ENCODE measurements at places on chromosomes 12 and 14.

DNA sequence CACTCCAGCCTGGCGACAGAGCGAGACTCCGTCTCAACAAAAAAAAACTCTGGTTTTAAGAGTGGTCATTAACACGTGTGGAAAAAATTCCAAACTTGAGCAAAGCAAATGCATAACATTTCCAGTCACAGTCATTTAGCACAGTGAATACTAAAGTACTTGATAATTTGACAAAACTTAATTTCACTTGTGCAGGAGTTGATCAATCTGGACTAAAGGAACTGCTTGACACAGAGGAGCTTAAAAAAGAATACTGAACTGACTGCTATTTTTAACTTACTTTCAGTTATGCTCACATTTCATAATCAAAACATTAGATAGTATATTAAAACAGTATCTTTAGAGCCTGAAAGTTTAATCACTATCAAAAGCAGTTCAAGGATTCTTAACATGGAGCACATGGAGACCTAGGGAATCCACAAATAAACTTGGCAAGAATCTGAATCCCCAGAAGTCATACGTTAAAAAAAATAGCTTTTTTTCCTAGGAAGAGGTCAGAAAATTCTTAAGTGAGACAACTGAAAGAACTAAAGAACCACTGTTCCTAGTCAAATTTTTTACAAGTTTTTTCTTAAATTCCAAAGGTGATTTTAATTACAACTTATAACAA lies 7.4 kb downstream of the UBE2N start:
- DNase-seq = no peak

GRCh38 chr14:32728976-32729375 lies 209.7 kb upstream of the NPAS3 start:
- DNase-seq = peak; percentile 34

GRCh38 chr12:71438670-71439361 lies 782 bp upstream of the LGR5 start:
- no peak for DNase-seq

DNA sequence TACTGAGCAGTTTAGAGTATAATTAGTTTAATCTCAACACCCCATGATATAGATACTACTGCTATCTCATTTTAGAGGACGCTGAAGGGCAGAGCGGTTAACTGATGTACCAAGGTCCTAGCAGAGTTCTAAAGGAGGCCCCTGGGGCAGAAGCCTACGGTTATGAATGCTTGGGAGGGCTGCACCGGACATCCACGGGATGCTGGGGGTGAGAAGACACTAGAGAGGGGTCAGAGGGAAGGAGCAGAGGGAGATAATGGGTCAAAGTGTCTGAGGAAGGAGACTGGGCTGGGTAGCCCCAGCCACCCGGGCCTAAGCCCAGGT lies 1.6 kb upstream of the ACTR6 start:
- DNase-seq = peak; percentile 33

- DNase-seq = no peak
Observed at GRCh38 chr12:130655010-130655409, 61.1 kb downstream of the RIMBP2 start.

DNA sequence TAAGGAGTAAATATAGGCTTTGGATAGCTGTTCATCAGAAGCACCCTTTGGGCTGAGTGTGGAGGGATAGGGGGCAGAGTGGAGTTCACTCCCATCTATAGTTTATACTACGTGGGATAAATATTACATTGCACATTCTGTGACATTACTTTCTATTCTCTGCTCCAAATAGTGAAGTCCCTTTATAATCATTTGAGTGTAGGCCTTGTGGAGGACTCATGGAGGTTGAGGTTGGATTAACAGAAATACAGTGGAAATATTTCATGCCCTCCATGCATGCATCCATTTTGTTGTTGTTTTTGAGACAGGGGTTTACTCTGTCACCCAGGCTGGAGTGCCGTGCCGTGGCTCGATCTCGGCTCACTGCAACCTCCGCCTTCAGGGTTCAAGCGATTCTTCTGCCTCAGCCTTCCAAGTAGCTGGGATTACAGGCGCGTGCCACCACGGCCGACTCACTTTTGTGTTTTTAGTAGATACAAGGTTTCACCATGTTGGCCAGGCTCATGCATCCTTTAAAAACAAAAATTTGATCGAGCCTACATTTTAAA lies 1.4 kb downstream of the CHPT1 start:
- DNase-seq = peak; percentile 62

DNA sequence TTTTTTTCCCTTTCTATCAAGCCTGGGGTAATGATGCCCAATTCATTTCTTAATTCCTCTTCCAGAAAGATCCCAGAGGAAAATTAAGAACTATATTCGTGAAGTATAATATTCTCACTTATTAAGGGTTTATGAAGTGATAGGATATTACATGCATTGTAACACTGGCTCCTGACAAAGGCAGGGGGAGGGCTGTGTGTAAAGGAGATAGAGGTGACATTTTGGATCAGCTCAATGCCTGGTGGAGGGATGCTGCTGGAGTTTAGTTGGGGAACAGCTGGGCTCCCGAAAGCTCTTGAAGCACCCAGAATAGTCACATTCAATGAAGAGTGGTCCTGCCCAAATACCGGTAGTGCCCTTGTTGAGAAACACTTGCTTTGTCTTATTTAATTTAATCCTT lies 774 bp downstream of the SERPINA11 start:
- DNase-seq = no peak

DNA sequence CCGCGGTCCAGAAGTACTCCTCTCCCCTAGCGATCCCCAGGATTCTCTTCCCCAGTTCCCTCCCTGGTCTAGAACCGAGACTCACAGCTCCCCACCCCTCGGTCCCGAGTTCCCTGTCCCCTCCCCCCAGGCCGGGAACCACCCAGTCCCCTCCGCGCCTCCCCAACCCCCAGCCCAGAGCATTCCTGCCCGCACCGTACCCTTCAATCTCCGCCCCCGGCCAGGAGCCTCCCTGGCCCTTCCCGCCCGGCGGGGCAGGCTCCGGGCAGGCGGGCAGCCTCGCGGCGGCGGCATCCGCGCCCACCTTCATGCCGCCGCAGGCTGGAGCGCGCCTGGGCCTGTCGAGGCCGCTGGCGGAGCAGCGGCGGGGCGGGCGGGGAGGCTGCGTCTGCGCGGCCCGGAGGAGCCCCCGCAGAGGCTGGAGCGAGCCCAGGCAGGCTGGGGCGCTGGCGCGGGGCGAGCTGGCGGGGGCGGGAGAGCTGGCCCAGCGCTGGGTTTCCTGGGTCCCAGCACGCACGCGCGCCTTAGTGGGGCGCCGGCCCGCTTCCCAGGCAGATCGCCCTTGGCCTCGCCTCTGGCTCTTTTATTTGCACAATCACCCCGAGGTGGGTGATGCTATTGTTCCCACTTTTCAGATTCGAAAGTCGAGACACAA lies 22.2 kb upstream of the GPR132 start:
- peak; percentile 64 for DNase-seq

DNA sequence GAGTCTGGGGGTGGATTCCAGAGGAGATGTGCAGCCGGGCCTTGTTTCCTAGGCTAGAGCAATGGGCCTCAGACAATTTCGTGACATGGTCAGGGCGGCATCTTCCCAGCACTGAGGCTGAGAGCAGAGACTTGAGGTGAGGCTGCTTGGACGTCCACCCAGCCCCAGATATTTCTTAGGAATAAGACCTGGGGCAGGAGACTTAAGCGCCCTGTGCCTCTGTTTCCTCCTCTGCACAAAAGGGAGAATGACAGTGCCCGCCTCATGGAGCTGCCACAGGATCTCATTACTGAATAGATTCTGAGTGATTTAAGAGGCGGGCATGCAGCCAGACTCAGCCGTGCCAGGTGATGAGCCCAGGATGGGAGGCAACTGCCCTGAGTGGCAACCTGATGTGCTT lies 297.9 kb upstream of the SFSWAP start:
- DNase-seq = no peak

GRCh38 chr14:20436363-20436755 lies 393 bp upstream of the KLHL33 start:
- DNase-seq = no peak

DNA sequence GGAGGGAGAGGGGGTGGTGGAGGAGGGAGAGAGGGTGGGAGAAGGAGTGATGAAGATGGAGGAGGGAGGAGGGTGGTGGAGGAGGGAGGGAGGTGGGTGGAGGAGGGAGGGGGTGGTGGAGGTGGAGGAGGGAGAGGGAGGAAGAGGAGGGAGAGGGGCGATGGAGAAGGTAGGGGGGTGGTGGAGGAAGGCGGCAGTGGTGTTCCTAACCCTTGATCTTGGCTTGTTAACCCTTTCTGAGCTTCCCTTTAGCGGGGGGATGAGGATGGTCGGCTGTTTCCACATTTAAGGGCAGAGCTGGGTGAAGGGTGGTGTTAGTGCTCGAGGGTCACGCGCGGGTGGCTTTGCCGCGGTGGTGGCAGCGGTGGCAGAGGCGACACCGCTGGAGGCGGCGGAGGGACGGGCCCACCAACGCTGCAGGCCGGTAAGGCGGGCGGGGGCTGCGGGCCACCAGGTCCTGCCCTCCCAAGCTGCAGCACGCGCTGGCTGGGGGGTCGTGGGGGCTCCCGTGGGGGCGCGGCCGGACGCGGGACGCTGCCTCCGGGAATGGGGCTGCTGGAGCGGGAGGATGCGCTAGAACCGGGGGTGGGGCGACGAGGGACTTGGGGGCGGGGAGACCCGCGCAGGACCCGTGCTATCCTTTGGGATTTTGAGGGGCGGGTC lies 156.3 kb downstream of the PTPN11 start:
- DNase-seq = no peak

DNA sequence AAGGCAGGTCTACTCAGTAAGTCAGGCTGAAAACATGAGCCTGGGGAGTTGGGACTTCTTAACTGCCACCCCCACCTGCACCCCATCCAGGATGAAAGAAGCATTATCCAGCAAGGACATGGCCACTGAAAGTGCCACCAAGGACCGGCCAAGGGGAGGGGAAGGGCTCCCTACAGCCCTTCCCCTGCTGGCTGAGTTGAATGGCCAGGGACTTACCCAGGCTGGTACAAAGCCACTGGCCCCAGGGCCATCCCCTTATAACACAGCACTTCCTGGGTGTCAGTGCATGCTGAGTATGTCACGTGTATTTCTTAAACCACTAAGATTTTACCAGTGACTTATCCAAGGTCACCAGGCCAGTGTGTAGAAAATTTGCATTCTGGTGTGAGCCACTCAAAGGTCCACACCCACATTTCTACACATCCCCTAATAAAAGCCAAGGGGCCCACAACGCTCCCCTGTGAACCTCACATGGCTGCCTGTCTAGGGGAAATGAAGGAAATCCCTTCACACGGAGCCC lies 29.3 kb upstream of the ZFP36L1 start:
- no peak for DNase-seq

DNA sequence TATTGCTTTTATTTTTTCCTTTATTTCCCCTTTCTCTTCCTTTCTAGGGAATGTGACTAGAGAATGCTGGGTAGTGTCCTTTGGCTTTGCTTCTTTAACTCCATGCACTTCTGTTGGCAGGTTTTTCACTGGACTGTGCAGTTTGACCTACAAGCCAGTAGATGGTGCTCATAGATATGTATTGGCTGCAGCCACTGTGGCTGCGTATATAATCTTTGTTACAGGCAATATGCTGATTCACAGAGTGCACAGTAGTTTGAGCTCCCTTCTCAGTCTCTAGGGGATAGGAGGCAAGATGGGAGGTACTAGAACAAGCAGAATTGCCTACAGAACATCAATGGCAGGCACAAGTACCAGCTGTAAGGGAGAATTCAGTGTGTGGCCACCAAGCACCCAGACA lies 503.5 kb downstream of the LRFN5 start:
- DNase-seq = no peak

DNA sequence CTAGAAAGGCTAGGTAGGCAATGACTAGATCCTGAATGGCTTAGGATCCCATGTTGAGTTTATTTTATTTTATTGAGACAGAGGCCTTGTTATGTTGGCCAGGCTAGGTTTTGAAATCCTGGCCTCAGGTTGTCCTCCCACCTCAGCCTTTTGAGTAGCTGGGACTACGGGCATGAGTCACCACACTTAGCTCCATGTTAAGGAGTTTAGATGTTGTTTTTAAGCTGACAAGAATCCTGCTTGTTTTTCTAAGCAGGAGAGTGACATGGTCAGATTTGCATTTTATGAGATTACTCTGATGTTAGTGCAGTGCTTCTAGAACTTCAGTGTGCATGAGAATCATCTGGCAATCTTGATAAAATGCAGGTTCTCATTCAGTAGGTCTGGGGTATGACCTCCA lies 14.5 kb downstream of the CCDC198 start:
- DNase-seq = no peak

DNA sequence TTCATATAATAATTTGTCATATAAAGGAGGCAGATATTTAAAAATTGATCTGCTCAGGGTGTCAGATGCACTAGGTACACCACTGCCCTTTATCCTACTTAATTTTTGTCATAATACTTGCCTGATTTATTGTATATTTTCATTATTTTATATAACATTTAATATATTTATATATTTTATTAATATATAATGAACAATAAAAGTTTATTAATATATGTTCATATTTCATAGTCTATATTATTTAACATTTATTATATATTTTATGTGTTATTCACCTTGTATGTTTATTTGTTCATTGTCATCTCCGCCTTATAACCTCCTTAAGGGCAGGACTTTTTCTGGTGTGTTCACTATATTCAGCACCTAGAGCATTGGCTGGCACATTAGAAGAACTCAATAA lies 232.4 kb upstream of the AMIGO2 start:
- DNase-seq = no peak

- DNase-seq = no peak
Observed at GRCh38 chr12:125983784-125984500, 918.7 kb downstream of the AACS start.

DNA sequence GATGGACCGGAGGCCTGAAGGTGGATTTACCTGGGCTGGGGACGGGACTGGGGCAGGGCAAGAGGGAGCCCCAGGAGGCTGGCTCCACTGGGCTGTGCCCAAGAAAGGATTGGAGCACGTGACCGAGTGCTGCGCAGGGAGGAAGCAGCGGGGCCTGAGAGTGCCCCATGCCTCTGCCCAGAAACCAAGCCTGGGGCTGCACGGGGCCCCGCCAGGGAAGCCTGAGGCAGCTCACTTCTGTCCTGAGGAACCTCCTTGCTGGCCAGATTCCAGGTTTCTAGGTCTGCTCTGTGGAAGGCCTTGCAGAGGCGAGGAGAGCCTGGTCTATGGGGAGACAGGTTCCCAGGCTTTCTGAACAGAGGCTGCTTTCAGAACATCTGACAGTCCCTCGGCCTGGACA lies 10.4 kb downstream of the NGB start:
- no peak for DNase-seq

- peak; percentile 73 for DNase-seq
Observed at GRCh38 chr12:108618079-108618952, 15.4 kb downstream of the SELPLG start.

GRCh38 chr14:101121508-101122139 lies 218.1 kb upstream of the RTL1 start:
- no peak for DNase-seq

GRCh38 chr14:102633906-102634595 lies 41.6 kb downstream of the RCOR1 start:
- no peak for DNase-seq
